ENCODE measurements at places on chromosomes 1 and 21.

- DNase-seq = no peak
- H3K36me3 ChIP-seq = no peaks in the 10 kb centered on the region
- H3K4me1 ChIP-seq = peaks cover 11% of the 10 kb centered on the region
- no peak overlapping the region for H3K4me3 ChIP-seq
- no peak overlapping the region for H3K27ac ChIP-seq
- H3K27me3 ChIP-seq = peaks cover 23% of the 10 kb centered on the region
These were observed 5.4 kb upstream of the SHISA4 start for GRCh38 chr1:201883266-201883665.

- no peaks in the 10 kb centered on the region for H3K36me3 ChIP-seq
- no peak overlapping the region for H3K27ac ChIP-seq
- H3K27me3 ChIP-seq = peaks cover 45% of the 10 kb centered on the region
- DNase-seq = no peak
These were observed 455.2 kb upstream of the RUNX1 start for GRCh38 chr21:35504277-35504676.

DNA sequence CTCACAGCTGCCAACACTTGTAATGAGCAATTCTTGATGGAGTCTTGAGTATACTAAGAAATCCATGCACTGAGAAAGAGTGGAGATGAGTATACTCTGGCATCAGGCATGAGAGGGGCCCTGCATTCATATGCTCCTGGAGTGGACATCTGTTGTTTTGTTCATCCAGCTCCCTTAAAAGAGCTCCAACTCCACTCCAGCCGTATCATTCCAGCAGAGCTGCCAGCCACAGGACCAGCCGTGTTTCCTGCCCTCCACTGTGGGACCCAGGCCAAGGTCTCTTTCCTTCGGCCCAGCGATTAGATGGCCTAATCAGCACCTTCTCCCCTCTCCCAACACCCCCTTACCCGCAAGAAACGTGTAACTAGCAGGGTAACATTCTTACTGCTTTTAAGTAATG is 144.5 kb downstream of the OMA1 start:
- no peak overlapping the region for H3K4me3 ChIP-seq
- no peak overlapping the region for H3K27ac ChIP-seq
- no peaks in the 10 kb centered on the region for H3K4me1 ChIP-seq
- no peak for DNase-seq
- H3K27me3 ChIP-seq = peaks cover 15% of the 10 kb centered on the region
- H3K36me3 ChIP-seq = peaks cover 2% of the 10 kb centered on the region

DNA sequence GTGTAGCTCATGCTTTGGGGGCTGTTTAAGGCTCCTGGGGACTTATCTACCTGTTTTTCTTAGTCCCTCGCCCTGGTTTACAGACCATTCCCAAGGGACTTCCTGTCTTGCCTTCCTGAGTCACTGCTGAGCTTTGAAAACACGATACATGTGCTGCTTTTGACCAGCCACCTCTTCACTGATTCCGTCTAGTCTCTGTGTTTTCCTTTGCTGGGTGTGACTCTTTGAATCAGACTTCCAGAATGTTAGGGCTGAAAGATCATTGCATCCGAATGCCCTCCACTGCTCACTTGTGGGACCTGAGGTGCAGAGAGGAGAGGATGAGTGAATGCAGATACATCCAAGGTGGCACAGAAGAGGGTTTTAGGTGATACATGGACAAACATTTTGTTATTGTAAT is 35.4 kb upstream of the CITED4 start:
- H3K4me1 ChIP-seq = no peaks in the 10 kb centered on the region
- no peak overlapping the region for H3K27ac ChIP-seq
- no peaks in the 10 kb centered on the region for H3K27me3 ChIP-seq
- no peaks in the 10 kb centered on the region for H3K36me3 ChIP-seq
- no peak overlapping the region for H3K4me3 ChIP-seq

GRCh38 chr1:76256289-76257223 is 182.0 kb downstream of the ST6GALNAC3 start:
- no peak for DNase-seq
- H3K4me1 ChIP-seq = peaks cover 8% of the 10 kb centered on the region
- no peak overlapping the region for H3K4me3 ChIP-seq
- peaks cover 8% of the 10 kb centered on the region for H3K27me3 ChIP-seq
